Metanephros (tissue), 2 donors: ENCODE measurements at places on chromosomes 6 and 20. TPM values are rescaled to one million over a fixed set of nuclear protein-coding genes. Genes with fewer than 3 reads are reported as not detected.

The RSPH4A gene
- total RNA-seq, result 1.9 TPM

The NHLRC1 gene
- total RNA-seq, result 3.2 TPM

The CDH26 gene
- total RNA-seq, result 6.4 TPM

The NKX2-2 gene
- total RNA-seq, result not detected

The CRISP3 gene
- total RNA-seq, result 0.88 TPM

The KHDC1L gene
- total RNA-seq, result not detected

The HCRTR2 gene
- 0.76 TPM for total RNA-seq

The AGPAT4 gene
- total RNA-seq, result 25.9 TPM

The ADGRG6 gene
- 37.0 TPM for total RNA-seq

The ARMC2 gene
- total RNA-seq, result 4.4 TPM

The RRAGD gene
- 57.9 TPM for total RNA-seq

The ADA gene
- total RNA-seq, result 5.2 TPM

The CSTF1 gene
- total RNA-seq, result 50.3 TPM

The KCNQ2 gene
- 5.2 TPM for total RNA-seq

The NKX2-4 gene
- total RNA-seq, result not detected

The HLA-DRA gene
- total RNA-seq, result 136 TPM

The C6orf163 gene
- total RNA-seq, result 6.2 TPM

The HDGFL1 gene
- total RNA-seq, result not detected

The SRSF3 gene
- total RNA-seq, result 204 TPM

The SLA2 gene
- 0.64 TPM for total RNA-seq

The CLPSL1 gene
- not detected for total RNA-seq

The APOM gene
- 24.0 TPM for total RNA-seq

The CD93 gene
- 70.4 TPM for total RNA-seq

The TNNC2 gene
- total RNA-seq, result 555 TPM

The PRSS35 gene
- total RNA-seq, result 21.8 TPM

The EEF1A2 gene
- total RNA-seq, result 139 TPM

The COL9A1 gene
- total RNA-seq, result 9.9 TPM

The SLC44A4 gene
- total RNA-seq, result 28.4 TPM

The SNAP25 gene
- 3.2 TPM for total RNA-seq

The TUBB2B gene
- total RNA-seq, result 126 TPM

The MRPL2 gene
- 23.5 TPM for total RNA-seq

The HLA-DRB1 gene
- 31.2 TPM for total RNA-seq
